Fibroblast of skin of left biceps (primary cell): ENCODE measurements at places on chromosomes 11 and 22.

- DNase-seq: no peak
Measured at GRCh38 chr11:101582989-101583250, 887 bp downstream of the TRPC6 start.

DNA sequence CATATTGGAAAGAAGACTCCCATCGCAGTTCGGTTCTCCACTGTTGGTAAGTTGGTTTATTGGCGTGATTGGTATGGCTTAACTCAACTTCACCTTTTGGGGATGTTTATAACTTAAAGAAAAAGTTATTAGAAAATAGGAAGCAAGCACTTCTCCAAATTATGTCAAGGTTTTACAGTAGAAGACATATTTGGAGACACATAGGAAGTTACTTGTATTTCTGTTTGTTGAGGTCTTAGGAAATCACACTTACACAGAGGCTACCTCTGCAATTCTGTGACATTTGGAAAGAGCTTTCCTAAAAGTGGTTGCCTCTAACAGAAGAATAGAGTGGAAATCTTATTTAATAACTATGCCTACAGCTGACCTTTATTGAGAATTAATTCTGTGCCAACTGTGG, 12.3 kb downstream of the CAT start:
- no peak for DNase-seq

GRCh38 chr11:120386774-120387371, 50.7 kb downstream of the ARHGEF12 start:
- DNase-seq: no peak

DNA sequence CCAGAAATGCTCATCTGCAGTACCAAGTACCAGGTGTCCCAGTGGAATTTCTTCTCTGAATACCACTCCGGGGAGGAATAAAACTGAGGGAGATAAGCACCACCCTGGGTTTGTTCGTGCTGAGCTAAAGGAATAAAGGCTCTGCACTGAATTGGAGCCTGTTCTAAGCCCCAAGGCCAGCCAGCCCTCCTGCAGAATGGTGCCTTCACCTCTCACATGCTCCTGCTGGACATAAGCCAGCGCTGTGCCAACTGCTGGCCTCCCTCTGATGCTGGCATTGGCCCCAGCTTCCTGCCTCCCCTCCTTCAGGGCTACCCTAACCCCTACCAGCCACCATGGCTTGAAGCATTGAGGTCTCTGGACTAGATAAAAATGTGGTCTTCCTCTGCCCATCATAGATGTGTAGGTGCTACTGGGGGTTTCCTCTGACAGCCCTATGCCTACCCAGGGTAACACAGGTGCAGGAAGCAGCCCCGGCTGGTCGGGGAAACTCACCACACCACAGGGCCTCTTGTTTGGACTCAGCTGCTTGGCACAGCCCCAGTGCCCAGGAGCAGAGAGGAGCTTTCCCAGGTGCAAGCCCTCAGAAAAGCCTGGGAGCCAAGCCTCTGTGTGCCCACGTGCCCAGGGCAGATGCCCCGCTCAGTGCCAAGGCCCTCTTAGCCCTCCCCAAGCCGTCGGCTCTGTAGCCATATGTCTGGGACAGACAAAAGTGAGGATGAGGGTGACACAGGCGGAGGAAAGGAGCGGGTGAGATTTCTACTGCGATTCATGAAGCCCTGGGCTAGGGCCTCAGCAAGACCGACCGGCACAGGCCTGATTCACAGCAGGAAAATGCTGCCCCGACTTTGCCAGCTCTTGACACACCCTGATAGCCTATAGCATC, 34.1 kb upstream of the JAM3 start:
- DNase-seq: no peak

- DNase-seq: no peak
Measured at GRCh38 chr11:13287036-13287435, 9.4 kb downstream of the BMAL1 start.

DNA sequence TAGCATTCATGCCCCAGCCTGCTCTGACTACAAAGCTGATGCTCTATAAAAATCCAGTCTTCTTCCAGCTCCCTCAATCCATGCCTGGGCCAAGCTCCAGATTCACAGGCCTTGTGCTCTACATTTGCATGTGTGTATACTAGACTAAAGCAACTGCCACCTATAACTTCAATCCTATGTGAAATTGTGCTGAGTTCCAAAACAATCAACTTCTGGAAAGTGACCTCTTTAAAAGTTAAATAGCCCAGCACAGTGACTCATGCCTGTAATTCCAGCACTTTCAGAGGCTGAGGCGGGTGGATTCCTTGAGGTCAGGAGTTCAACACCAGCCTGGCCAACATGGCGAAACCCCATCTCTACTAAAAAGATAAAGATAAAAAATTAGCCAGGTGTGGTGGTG, 114.3 kb upstream of the ZC3H12C start:
- no peak for DNase-seq

GRCh38 chr11:56876621-56877275, 112.0 kb upstream of the OR5AK2 start:
- DNase-seq: no peak

- DNase-seq: no peak
Measured at GRCh38 chr11:46367244-46367915, 14.1 kb upstream of the MDK start.

GRCh38 chr22:43881091-43882061, 10.4 kb downstream of the PNPLA5 start:
- DNase-seq: no peak

- no peak for DNase-seq
Measured at GRCh38 chr11:77181799-77182541, 53.9 kb downstream of the MYO7A start.

- DNase-seq: no peak
Measured at GRCh38 chr11:118224511-118225188, at the start of gene JAML. JAML (minus strand) TSS chr11:118225011; CDS start chr11:118214866, 10,145 bp downstream.

DNA sequence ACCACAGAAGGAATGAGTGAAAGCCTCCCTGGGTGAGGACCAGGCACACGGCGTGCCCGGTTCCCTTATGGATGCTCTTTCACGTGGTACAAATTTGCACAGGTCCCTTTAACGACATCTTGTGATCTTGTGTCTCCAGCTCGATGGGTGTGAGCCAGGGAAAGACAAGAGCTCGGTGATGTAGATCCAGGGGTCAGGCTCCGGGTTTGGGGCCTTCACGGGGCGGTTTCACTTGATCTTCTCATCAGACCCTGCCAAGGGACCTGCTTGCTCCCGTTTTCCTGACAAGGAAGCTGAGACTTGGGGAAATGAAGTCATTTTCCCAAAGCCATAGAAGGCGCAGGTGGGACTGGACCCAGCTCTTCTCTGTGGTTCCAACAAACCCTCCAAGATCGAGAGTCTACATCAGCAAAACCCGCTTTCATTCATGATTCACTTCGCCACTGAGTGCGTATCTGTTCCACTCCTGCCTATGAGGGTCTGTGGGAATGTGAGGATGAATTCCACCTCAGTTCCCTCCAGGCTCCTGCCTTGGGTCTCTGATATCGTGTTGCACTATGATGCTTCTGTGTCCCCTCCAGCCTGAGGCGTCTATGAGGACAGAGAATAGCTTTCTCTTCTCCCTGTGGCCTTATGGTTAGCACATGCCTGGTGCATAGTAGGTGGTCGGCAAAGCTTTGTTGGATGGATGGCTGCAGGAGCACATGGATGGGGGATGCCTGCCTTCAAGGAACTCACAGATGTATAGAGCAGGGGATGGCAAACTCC, 45.0 kb upstream of the ANO1 start:
- DNase-seq: no peak

GRCh38 chr11:65879617-65880016, at the start of gene CTSW:
CTSW (plus strand) TSS chr11:65879837; CDS start chr11:65879855, 18 bp downstream.
- no peak for DNase-seq

GRCh38 chr11:94731880-94732601, 36.1 kb upstream of the AMOTL1 start:
- DNase-seq: no peak

DNA sequence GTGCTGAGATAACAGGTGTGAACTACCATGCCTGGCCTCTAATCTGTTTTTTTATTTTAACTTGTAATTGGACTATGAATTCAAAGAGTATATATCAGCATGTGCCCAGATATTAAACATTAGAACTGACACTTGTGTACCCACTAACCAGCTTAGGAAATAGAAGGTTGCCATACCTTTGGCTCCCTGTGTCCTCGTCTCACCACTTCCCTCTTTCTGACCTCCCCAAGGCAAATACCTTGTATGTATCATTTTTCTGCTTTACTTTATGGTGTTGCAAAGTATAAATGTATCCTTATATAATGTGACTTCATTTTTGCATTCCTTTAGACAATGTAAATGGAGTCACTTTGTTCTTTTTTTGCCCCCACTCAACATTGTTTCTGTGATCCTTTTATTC, 9.1 kb downstream of the PPP6R3 start:
- no peak for DNase-seq

- DNase-seq: no peak
Measured at GRCh38 chr11:1917523-1918435, 1.7 kb upstream of the TNNT3 start.

- DNase-seq: no peak
Measured at GRCh38 chr22:30694640-30695350, at the start of gene OSBP2. OSBP2 (plus strand) TSS chr22:30694874; CDS start chr22:30694910, 36 bp downstream.

- no peak for DNase-seq
Measured at GRCh38 chr11:96288915-96289314, 54.1 kb downstream of the MAML2 start.

GRCh38 chr11:61630089-61630488, 49.2 kb upstream of the SYT7 start:
- no peak for DNase-seq

GRCh38 chr11:70783356-70783755, 385.0 kb downstream of the CTTN start:
- no peak for DNase-seq

DNA sequence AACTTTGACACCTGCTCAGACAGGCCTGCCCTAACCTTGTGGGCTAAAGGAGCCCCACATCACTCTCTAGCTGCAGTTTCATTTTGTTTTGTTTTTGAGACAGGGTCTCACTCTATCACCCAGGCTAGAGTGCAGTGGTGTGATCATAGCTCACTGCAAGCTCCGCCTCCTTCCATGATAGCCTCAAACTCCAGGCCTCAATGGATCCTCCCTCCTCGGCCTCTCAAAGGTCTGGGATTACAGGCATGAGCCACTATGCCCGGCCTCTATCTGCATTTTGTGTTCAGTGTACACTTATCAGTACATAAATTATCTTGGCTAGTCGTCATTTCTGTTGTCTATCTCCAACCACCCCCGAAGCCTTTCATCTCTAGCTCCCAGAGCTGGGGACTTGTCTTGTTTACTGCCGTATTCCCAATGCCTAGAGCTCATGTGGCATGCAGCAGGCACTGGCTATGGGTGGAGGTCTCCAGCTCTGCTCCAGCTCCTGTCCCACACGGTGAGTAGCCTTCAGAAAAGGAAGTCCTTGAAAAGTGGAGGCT, 22.1 kb upstream of the PEX26 start:
- DNase-seq: no peak

- no peak for DNase-seq
Measured at GRCh38 chr22:20751185-20751851, 22.6 kb upstream of the SERPIND1 start.

DNA sequence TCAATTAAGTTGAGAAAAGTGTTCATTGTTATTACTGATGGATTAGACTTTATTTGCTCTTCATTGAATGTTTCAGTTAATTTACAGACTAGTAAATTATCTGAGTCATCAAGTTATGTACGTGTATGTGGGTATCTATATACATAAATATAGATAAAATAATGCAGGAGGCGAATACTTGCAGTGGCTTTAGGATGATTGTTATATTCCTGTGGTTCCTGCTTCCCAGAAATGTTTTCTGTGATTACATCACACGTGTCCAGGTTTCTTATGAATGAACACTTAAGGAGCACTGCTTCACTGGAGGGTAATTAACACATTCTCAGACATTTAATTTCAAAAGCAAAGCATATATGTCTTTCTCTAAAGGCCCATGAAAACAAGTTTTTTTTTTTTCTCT, 28.4 kb downstream of the YAP1 start:
- peak; percentile 96 for DNase-seq

GRCh38 chr22:45155050-45155840, 8.5 kb upstream of the NUP50 start:
- no peak for DNase-seq

GRCh38 chr11:120784566-120785251, 239.2 kb upstream of the TBCEL start:
- no peak for DNase-seq

DNA sequence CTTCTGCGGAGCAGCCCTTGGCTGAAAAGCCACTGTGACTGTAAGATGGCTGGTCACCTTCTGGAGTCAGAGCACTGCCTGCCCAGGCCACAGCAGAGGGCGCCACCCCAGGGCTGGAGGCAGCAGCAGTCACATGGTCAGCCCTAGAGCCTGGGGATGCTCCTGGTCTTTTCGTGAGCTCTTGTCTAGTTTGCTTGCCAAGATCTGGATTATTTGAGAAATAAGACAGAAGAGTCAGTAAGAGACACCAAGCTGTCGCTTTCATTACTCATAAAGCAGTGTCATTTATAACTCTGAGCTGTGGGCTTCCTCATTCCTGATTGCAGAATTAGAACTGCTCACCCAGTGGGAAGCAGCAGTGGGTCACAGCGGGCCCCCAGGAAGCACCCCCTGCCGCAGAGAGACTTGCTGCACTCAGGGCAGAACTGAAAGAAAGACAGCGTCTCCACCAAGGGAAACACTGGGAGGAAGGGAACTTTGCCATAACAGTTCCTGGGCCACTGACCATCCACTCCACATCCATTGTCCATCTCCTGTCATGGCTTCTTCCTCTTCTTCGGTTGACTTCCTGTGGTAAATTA, 56.7 kb downstream of the PPP6R2 start:
- no peak for DNase-seq

GRCh38 chr11:46655631-46656030, 38.3 kb downstream of the ATG13 start:
- no peak for DNase-seq

DNA sequence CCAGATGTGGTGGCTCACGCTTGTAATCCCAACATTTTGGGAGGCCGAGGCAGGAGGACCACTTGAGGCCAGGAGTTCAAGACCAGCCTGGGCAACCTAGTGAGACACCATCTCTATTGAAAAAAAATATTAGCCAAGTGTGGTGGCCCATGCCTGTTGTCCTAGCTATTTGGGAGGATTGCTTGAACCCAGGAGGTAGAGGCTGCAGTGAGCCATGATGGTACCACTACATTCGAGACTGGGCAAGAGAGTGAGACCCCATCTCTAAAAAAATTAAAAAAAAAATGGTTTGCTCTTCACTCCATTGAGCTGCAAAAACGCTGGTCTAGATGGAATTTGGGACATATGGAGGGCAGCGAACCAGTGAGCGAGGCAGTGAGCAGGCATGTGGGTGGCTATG, 21.6 kb upstream of the SOX10 start:
- no peak for DNase-seq

DNA sequence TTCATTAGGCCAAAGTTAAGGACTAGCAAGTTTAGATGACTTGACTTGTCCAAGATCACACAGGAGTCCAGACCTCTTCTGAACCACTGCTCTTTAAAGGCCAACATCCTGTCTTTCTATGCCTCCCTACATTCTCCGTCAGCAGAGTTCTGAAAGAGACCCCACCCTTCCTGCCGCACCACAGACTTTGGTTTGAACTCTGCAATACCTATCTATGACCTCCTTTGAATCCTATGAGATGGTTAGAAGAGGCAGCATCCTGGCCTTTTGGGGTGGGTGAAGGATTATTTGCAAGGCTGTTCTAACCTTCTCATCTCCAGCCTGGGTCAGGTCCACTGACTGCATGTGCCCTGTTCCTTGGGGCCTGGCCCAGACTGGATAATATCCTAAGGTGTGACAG, 4.3 kb upstream of the RRM1 start:
- no peak for DNase-seq
